Vagina (tissue), 2 donors: ENCODE measurements at places on chromosomes 2 and 18.

DNA sequence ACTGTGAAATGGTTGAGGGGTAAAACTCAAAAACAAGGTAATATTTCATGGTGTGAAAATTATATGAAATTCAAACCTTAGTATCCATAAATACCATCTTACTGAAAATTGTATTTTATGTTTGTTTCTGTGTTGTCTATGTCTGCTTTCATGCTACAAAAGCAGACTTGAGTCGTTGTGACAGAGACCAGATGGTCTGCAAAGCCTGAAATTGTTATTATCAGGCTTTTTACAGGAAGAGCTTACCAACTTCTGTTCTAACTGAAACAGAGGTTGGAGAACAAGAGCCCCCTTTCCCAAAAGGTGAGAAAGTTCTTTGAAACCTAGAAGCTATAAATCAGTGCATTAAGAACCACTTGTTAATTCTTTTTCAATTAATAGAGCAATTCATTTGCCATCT lies 110.0 kb downstream of the COL4A4 start:
- no peak for DNase-seq

- DNase-seq, result no peak
Measured at GRCh38 chr18:24947521-24948305, 404.3 kb downstream of the ZNF521 start.

- DNase-seq, result no peak
Measured at GRCh38 chr18:69208545-69208944, 192.1 kb upstream of the DOK6 start.

DNA sequence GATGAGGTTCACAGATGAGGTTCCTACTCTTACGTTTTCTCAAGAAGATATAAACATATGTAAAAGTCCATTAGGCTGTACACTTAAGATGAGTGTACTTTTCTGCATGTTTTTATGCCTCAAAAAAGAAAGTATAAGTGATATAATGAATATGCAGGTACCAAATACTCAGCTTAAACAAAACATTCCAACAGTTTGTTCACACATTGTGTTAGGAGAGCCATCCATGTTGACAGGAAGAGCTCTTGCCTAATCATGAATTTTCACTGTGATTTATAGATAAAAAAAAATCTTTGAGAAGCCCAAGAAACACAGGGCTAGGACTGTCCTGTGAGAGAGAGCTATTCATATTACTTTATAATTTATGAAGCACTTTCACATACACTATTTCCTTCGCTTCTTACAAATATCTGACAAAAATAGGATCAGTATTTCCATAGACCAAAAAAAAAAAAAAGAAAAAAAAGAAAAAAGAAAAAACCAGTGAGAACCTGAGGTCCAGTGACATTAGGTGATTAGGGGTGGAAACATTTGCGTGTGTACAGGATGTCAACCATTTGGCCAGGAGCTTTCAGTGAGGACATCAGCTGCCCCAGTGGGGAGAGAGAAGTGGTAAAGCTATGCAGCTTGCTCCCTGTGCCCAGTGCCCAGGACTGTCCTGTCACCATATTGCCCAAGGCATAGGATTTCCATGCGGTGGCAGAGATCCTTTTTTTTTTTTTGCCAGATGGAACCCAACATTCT lies 38.7 kb downstream of the BUB1 start:
- DNase-seq, result no peak

- DNase-seq, result no peak
Measured at GRCh38 chr2:37720533-37721200, 49.2 kb upstream of the CDC42EP3 start.

- DNase-seq, result peak; percentile 91
Measured at GRCh38 chr18:5463390-5463789, 80.4 kb downstream of the EPB41L3 start.

GRCh38 chr2:242038928-242039341 lies 169.4 kb downstream of the RTP5 start:
- no peak for DNase-seq

DNA sequence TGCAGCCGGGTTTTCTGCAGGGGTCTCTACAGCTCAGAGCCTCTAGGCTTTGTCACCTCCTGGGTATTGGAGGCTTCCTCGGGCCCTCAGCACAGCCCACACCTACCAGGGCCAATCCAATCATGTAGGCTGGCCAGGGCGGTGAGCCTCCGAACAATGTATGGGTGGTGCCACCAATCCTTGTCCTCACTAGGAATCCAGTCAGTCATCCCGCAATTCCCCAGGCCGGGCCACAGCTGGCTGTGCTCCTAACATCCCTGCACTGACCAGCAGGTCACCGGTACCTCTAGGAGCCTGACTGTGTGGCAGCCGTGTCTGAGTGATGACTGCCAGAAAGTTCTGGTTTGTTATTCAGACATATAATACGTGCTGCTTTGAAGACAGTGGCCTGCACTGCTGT lies 129.4 kb downstream of the SH3RF3 start:
- no peak for DNase-seq

GRCh38 chr2:110747522-110748488 lies 15.4 kb downstream of the ACOXL start:
- no peak for DNase-seq

DNA sequence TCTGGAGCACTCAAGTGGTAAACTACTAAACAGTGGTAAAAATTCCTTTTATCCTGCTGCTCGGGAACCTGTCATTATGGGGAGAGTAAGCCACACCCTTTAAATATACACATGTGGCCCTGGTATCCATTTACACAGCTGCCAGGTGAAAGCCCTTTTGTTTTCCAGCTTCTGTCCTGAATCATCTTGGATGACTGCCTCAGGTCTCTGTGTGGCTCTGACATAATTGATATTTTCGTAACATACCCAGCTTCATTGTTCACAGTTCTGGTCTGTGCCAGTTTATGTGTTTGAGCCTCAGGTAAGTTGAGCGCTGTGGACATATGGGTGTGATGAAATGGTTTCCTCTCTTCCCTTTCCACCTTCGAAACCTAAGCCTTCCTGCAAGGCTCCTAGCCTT lies 15.7 kb upstream of the TTC39C start:
- no peak for DNase-seq

GRCh38 chr2:214019229-214019972 lies 391.5 kb upstream of the VWC2L start:
- DNase-seq, result no peak

DNA sequence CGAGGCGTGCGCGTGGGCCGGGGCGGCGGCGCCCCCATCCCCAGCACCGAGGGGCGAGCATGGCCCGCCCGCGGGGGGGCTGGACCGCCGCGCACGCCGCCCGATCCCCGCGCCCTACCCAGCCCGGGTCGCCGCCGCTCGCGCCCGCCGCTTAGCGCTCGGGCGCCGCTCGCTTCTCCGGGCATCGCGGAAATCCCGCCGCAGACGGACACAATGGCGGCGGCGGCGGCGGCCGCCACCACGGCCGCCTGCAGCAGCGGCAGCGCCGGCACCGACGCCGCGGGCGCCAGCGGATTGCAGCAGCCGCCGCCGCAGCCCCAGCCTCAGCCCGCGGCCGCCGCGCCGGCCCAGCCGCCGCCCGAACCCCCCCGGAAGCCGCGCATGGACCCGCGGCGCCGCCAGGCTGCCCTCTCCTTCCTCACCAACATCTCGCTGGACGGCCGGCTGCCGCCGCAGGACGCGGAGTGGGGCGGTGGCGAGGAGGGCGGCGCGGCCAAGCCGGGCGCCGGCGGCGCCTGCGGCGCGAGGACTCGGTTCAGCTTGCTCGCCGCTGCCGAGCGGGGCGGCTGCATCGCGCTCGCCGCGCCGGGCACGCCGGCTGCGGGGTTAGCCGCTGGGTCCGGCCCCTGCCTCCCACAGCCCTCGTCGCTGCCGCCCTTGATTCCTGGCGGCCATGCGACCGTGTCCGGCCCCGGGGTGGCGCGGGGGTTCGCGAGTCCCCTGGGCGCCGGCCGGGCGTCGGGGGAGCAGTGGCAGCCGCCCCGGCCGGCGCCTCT lies 453 bp downstream of the CABLES1 start:
- DNase-seq, result no peak

DNA sequence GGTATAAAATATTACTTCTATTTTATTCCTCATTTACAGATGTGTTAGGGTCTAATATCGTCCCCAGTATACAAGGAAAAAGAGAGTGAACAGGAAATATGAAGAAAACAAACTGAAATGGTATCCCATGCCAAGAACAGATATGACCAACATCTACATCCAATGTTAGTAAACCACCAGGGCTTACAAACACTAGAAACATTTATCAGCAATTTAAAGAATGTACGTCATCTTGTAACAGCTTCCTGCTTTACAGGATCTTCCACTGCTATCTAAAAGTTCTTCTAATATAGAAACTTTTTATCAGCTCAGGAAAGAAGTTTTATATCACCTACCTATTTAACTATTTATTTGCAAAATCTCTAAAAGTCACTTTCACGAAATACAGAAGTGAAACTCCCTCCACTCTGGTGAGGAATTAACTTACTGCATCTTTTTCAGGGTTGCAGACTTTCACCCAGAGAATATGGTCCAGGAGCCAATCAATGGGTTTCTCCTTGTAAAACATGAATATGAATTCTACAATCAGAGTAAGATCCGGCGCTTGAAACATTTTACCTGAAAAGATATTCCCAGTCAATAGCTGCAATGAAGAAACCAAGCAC lies 35.2 kb downstream of the UNC50 start:
- no peak for DNase-seq

DNA sequence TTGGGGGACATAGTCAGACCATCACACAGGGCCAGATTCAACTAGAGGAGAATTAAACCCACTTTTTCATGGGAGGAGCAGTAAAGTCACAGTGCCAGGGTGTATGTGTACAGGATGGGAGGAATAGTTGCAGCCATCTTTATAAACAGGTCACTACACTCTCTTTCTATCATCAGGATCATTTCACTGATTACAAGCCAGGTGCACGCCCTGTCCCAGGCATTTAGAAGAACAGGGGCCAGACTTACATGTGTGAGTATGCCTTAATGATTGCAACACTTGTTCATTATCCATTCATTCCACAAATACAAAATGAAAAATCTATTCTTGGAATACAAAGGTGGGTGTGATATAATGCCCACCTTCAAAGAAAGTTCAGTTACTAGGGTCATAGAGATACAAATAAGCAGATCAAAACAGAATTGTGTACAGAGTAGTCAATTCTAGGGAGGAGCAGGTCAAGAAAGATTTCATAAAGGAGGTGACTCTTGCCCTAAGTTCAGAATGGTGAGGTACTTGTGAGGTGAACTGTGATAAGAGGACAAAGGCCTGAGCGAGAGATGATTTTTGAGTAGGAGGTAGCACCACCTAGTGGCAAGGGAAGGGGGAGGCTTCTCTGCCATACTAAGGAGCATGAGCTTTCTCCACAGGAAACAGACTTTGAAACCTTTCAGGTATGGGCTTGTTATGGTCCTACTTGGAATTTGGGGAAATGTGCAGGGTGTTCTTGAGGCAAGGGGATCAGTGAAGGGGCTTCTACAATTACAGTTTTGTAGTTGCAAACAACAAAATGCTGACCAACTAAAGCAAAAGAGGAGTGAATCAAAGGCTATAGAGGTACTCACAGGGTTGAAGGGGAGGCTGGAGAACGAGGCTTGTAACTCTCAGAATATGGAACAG lies 156.3 kb downstream of the SUCLG1 start:
- no peak for DNase-seq

DNA sequence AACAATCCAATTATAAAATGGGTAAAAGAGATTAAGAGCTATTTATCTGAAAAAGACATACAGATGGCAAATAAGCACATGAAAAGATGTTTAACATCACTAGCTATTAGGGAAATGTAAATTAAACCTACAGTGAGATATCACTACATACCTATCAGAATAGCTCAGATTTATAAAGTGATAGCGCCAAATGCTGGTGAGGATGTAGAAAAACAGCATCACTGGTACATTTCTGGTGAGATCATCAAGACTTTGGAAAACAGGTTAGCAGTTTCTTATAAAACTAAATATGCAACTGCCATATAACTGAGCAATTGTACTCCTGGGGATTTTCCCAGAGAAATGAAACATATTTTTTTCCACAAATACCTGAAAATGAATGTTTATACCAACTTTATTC lies 100.4 kb downstream of the ACOXL start:
- DNase-seq, result no peak

DNA sequence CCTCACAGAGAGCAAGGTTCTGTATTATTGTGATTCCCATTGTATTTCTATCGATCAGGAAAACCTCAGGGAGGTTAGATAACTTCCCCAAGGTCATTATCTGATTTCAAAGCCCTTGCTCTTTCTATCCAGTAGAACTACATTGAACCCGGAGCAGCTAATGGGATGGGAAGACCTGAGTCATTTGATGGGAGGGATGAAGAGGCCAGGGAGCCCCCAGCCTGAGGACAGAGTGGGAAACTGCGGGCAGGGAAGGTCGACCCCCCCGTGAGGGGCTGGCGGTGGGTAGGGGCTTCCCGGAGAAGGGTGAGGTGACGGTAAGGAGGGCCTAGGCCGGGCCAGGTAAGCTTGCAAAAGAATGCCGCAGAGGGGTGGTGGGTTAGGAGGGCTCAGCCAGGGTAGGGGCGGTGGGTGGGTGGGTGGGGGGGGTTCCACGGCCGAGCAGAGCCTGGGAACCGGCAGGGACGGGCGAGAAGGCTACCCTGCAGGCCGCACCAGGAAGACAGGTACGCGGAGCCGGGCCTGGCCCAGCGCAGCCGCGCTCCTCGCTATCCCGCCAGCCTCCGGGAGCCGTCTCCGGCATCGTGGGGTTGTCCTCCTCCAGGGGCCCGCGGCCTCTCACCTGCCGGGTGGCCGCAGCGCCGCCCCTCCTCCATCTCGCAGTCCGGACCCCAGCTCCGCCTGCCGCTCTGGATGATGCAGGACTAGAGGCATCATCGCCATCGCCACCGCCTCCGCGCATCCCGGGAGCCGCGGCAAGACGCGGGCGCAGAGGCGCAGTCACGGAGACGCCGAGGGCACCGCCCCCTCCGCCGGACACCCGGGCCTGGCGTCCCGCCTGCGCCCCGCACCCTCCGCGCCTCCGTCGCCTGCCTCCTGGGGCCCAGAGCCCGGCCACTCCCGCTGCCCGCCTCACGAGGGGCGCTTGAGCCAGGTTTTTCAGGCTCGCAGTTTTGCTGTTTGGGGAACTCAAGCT lies at the start of gene GPR75:
Gene GPR75, minus strand, starts transcription at position 762 of the 976 bp plus-strand sequence. CDS start 5,211 bp downstream, outside the sequence.
- DNase-seq, result no peak

DNA sequence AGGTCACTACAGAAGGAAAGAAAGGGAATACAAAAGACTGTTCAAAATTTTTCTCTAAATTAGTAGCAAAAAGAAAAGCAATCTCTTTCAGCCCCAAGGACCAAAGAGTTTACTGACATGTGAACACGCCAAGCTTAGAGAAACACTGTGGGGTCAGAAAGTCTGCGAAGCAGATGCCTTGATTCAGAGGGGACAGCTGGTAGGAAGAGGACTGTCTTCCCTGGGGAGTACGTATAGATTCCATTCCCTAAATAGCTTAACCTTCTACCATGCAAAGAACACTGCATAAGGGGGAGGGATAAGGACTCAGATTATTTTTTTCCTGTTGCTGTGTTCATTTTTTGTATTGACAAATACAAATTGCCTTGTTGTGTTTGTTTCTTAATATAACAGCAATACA lies 96.1 kb downstream of the IRS1 start:
- no peak for DNase-seq

DNA sequence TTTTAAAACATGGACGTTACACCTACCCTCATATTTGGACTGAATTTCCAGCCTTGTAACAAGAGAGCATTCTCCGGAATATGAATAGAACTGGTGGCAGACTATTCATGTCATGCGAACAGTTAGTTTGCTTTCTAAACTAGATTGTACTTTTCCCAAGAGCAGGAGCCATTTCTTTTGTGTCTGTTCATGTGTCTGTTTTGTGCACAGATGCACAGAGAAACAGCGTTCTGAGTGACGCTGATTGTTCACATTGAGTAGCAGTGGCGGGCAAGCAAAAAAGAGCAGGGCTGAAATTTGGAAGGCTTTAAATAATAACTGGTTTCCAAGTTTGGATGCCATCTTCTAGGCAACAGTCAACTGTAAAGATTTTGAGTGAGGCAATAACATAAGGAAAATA lies 200.3 kb downstream of the NRXN1 start:
- DNase-seq, result no peak

- no peak for DNase-seq
Measured at GRCh38 chr2:16375981-16376380, 289.7 kb downstream of the CYRIA start.
